ENCODE measurements at places on chromosomes 3 and 15.

GRCh38 chr3:34859746-34860145 is 779.6 kb upstream of the ARPP21 start:
- DNase-seq, result no peak

DNA sequence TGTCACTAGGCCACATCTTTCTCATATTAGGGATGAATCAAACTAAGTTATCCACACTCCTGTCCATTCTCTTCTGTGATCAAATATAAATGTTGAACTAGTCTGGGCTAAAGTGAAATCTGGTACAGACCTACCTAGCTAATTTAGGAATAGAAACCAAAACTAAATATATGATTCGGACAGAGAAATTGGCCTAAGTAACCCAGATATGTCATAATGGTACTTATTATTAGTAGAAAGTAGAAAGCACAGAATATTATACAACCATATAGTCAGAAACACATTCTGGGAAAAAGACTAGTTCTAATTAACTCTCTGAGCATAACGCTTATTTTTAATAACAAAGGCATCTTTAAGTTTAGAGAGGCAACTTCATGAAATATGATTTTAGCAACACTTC is 389.0 kb downstream of the LSAMP start:
- DNase-seq, result no peak

DNA sequence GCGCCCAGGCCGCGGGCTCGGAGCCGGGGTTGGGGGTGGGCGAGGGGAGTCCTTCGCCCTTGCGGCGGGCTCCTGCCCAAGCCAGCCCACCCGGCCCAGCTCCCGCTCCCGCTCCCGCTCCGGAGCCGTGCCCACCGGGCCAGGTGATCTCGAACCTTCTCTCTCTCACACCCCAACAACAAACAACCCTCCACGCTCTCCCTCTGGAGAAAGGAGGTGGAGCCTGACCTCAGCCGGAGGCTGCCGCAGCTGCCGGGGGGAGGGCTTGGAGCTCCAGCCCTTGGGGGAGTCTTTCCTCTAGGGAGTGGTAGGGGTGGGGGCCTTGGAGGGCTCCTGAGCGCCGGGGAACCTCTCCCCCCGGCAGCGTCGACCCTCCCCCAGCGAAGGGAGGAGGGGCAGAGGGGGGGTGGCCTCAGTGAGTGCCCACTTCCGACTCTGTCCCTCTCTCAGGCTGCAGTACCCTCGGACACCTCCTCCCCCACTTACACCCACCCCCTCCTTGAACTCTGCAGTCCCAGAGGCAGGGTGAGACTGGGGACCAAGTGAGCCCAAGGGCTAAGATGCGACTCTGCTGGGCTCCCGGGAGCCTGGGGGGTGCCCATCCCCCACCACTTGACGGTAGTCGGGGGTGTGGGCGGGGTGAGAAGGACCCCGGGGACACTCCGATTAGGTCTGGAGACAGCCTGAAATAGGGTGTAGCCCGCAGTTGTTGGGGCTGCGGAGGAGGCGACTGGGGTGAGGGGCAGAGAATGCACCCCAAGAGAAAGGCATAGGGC is 4.4 kb upstream of the BAHD1 start:
- DNase-seq, result no peak

DNA sequence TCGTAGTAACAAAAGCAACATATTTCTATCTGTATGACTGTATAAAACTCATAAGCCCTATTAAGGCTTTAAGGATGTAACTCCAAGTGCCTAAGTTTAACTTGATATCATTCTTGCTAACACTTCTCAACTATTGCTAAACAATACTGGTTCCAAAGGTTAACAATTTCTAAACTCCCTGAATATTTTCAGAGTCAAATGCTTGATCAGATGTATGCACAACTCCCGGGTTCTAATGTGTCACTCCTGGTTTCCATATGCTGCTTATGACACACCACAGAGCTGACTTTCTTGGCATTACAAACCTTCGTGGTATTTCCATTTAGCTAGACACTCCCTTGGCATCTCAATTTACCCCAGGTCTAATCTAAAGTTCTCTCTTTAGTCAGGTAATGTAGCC is 26.3 kb downstream of the DZIP1L start:
- no peak for DNase-seq

DNA sequence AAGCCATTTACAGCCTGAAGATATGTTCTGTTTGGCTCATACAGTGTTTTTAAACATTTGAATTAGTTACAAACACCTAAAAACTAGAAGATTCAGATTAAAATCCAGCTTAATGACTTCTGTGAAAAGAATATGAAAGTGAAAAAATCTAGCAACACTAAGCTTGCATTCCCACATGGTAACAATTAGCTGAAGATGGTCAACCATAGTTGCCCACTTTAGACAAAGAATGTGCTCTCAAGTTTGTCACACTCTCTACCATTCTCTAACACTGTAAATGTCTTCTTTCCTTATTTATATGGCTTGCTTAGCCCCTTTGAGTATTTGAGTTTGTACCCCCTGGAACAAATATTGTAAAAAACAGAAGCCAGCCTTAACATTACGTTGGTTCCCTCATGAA is 32.7 kb downstream of the HDGFL3 start:
- no peak for DNase-seq

- DNase-seq, result no peak
These were observed 351.3 kb upstream of the CCDC54 start for GRCh38 chr3:107025961-107026360.

GRCh38 chr3:56864090-56864489 is 62.3 kb upstream of the ARHGEF3 start:
- no peak for DNase-seq

- no peak for DNase-seq
These were observed 3.9 kb downstream of the GRM2 start for GRCh38 chr3:51710631-51711351.

DNA sequence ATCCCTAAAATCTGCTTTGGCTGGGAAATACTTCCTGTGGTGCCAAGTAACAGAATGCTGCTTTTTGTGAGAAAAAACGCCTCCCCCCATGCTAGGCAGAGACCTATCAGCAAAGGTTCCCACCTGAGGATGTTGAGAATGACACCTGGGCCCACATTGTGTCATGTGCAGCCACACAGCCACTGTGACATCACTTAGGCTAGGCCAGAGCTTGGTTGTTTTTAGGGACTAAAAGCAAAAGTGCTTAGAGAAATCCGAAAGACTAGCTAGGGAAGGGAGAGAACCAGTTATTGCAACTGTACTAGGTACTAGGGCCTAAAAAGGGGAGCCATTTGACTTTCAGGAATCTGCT is 6.2 kb downstream of the ZDHHC3 start:
- no peak for DNase-seq

DNA sequence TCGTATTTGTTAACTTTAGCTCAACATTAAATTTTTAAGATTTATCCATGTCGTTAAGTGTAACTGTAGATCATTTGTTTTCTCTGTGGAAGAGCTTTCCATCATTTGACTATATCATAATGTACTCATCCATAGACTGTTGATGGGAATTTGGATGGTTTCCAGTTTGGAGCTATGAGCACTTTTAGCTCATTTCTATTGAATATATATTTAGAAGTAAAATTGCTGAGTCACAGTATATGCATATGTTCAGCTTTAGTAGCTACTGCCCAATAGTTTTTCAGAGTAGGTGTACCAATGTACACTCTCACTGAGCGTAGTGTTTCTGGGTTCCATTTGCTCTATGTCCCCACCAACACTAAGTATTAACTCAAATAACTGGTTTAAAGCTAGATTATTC is 263.0 kb downstream of the ULK4 start:
- DNase-seq, result no peak

- DNase-seq, result no peak
These were observed 20.9 kb downstream of the WNT7A start for GRCh38 chr3:13858768-13859520.

GRCh38 chr15:78830514-78831228 is 19.4 kb upstream of the ADAMTS7 start:
- no peak for DNase-seq

DNA sequence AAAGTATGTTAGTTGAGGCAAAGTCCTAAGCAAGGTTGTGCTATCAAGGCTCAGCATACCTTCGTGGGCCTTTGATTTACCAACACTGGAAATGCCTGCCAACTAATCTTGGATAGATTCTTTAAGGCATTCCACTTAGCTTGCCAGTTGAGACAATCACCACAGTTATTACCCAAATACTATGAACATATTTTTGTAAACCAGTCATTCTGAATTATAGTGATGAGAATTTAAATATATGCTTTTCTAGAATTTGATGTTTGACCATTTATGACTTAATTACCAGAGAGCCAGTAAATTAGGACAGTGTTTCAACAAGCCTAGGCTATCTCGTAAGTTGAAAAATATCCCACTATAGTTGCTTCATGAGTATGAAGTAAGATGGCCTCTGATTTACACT is 15.5 kb downstream of the TRIM59 start:
- DNase-seq, result no peak

DNA sequence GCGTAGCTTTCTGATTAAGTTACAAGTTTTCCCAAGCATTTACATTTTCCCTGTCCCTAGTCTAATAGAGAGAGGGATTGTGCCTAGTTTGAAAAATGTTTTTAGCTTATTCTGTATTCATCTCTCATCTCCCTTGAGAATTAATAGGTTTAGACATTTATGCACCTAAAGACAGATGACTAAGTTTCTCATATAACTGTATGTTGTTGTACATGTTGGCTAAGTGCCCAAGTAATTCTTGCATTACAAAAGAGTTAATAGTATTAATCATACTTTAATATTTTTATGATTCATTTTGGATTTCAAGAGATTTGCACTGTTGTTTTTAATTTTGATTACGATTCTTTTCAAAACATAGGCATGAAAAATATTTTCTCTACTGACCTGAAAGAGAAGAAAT is 109.0 kb upstream of the TBL1XR1 start:
- DNase-seq, result no peak

DNA sequence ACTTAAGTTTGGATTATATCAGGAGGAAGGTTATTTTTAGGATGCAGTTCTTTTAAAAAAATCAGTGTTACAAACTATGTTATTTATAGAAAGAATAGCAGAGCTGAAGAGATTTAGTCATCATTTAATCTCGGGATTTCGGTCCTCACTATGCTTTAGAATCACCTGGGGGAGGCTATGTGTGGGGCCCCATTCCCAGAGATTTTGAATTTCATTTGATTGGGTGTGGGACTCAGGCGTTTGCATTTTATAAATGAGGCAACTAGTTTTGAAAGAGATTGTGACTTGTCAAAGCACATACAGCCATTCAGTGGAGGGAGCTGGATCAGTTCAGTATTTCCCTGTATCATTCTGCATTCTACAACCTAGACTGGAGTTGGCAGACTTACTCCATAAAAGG is 36.8 kb downstream of the TFG start:
- no peak for DNase-seq

DNA sequence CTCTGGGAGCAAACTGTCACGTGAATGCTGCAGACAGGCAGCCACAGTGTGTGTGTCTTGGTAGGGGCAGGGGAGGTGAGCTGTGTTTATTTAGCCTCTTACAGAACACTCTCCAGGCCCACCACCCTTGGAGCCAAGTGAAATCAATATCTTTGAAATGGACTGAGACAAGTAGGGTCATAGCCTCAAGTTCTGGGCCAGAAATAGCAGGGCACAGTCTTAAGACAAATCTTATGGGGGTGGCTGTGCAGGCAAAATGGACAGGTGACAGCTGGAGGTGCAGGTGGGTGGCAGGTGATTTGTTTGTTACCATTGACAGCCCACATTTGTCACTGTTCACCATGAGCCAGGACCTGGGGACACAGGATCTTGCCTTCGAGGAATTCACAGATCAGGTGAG is 93.6 kb upstream of the NMNAT3 start:
- DNase-seq, result no peak

DNA sequence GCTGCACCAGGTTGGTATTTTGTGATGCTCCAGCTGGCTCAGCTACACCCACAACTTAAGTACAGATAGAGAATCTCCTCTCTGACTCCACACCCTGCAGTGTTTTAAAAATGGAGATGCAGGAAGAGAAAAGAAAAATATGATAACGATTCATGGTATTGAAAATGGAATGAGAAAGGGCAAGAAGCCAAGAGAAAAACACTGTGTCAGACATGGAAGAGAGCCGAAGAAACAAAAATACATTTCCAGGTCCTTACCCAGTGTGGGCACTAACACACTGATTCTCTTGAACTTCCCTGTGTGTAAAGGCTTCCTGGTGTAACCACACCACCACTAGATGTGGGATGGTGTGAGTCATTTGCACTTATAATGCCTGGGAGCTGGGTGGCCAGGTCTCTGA is 93.1 kb downstream of the GMPS start:
- no peak for DNase-seq

GRCh38 chr3:118705487-118706219 is 329.0 kb downstream of the IGSF11 start:
- DNase-seq, result no peak

GRCh38 chr15:35751413-35752133 is 205.6 kb upstream of the DPH6 start:
- DNase-seq, result peak; percentile 11

DNA sequence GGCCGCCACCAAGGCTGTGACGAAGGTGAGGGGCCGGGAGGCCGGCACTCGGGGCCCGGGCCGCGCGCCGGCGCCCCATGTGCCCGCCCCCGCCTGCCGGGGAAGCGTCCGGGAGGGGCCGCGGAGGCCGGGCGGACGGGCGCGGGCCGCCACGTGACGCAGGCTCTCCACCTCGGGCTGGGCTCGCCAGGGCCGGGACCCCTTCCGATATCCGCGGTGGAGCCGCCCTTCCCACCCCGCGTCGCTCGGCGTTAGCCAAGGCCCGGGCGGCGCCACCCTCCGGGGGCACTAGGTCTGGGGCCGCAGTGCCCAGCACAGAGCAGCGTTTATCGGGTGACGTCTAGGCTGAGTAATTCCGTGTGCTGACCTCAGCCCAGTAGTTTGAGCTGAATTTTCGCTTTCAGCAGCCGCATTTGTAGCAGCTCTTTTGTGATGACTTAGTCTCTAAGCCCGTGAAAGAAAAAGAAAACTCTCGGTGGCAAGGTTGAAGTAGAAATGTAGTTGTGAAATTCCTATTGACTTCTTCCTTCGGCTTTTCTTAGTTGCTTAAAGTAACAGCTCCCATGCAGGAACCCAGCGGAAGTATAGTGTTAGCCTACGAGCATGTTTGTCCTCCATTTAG is 885 bp downstream of the CDV3 start:
- peak; percentile 59 for DNase-seq

DNA sequence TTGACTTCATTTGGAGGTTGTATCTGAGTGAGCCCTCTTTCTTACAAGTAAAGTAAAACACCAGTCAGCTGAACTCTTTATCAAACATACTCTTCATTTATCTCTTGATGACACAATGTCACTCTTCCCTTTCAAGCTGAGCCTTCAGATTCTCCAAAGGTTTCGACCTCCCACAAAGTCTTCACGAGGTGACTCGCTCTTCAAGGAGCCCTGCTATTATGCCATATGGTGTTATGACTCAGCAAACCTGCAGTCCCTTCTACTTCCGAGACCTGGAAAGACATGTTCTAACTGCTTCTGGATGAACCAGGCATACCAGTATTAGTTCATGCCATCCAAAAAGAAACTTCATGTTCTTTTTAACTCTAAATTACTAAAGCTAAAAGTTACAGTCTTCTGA is 23.1 kb downstream of the AADAC start:
- DNase-seq, result no peak

All from T-helper 9 cell (primary cell).